NCI-H1105 (cell line): ENCODE measurements at places on chromosomes 11 and 22.

DNA sequence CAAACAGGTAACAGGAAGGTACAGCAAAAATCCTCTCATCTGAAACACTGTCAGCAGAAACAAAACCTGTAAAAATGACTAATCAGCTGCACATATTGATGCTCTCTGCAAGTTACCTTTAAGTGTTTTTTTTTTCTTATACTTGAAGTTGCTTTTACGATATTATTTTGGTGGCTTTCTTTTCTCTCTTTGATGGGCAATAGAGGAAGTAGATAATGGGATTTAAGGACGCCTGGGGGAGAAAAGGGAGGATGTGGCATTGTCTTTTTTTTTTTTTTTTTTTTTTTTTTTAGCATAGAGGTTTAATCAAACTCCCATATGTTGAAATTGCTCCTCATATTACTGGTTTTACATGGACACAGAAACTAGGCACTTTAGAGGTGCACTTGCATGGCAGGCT is 11.4 kb upstream of the ADSL start:
- DNase-seq = no peak

DNA sequence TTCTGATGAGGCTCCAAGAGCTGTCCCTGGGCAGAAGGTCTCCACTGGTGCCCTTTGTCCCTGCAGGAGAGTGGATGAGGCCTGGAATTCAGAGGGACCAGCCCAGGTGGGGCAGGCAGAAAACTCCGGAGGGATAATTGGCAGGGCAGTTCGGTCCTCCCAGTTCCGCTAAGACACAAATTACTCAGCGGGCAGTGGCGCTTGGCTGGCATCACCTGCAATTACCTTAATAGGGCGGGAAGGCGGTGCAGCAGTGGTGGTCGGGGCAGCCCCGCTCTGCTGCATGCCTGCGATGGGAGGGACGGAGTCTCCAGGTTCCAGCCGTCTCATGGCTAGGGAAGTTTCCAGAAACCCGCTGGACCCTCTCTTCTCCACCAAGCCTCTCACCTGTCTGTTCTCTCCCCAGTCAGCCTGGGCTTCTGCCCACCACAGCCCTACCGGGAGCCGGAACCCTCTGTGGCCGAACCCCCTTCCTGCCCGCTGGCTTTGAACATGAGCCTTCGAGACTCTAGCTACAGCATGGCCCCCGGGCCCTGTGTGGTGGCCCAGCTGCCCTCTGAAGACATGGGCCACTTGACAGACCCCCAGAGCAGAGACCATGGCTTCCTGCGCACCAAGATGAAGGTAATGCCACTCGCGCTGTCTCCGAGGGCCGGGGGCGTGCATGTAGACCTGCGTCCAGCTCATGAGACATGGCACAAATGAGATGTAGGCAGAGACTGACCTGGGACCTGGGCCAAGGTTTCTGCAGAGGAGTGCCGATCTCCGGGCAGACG is 7.0 kb downstream of the OVOL1 start:
- DNase-seq = no peak

- DNase-seq = no peak
These were observed 46.6 kb upstream of the CTSC start for GRCh38 chr11:88384004-88384668.

- no peak for DNase-seq
These were observed 289.9 kb downstream of the TENM4 start for GRCh38 chr11:79150966-79151365.

DNA sequence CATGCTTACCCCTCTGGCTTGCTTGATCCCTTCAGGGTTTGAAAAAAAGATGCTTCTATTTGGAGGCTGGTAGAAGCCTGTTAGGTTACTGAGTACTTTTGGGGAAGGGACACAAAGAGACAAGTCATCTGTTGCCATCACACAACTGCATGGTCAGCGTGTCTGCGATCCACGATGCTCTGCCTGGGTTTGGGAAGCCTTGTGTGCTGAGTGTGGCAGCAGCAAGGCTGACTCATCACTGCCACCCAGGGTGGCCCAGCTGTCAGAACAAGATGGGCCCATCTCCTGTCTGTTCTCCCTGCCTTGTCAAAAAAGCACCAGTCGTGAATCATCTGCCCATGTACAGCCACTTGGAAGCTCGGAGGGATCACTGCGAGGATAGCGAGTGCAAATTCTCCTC is 26.2 kb downstream of the UBASH3B start:
- DNase-seq = no peak

DNA sequence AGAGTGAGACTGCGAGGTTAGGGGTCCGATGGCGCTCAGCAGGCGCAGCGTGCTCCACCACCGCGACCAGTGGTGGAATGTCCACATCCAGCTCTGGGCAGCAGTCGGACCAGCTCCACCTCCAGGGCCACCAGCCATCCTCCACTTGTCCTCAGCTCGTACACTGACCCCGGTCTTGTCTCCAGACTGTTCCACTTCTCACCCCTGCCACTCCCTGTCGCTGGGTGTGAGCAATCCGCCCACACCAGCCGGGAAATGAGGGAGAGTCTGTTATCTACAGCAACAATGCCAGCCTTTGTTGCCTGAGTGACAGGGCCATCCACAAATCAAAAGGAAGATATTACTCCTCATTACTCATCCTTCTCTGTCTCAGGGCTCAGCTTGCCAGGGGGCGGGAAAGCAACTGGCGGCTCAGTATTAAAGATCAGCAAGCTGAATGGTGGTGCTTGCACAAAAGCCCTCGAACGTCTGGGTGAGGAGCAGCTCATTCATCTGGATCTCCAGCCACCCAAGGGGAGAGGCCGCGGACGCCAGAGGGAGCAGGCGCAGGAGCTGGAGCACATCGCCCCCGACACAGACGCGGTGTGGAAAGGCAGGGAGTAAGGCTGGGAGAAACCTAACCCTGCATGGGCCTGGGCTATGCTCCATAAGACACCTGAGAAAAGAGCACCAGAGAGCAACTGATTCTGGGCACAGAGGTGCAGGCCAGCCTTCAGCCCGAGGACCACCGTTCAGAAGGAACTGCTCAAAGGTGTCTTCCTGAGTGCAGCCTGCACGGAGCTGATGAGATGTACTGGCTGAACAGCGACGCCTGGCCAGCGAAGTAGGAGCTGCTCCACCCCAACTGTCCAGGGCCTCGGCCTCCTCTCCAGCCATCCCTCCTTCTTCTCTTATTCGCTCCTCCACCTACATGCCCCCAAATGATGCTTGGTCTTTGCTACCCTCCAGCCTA is 21.9 kb downstream of the IGSF9B start:
- DNase-seq = no peak

GRCh38 chr22:31230871-31231621 is 18.9 kb downstream of the LIMK2 start:
- DNase-seq = no peak

DNA sequence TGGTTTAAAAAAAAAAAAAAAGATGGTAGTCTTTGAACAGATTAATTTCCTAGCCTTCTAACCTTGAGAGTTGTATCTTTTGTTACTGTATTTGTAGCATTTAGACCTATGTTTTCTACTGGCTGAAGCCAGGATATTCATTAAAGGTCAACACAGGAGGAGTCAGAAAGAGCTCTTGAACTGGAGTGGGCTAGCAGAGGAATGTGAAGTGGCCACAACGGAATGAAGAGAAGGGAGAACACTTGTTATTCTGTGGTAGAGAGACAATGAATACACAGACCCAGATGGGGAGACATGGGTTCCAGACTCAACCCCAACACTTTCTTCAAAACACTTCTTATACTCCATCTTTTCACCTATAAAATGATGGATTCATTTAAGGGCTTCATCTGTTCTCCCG is 88.1 kb downstream of the RELT start:
- DNase-seq = no peak

DNA sequence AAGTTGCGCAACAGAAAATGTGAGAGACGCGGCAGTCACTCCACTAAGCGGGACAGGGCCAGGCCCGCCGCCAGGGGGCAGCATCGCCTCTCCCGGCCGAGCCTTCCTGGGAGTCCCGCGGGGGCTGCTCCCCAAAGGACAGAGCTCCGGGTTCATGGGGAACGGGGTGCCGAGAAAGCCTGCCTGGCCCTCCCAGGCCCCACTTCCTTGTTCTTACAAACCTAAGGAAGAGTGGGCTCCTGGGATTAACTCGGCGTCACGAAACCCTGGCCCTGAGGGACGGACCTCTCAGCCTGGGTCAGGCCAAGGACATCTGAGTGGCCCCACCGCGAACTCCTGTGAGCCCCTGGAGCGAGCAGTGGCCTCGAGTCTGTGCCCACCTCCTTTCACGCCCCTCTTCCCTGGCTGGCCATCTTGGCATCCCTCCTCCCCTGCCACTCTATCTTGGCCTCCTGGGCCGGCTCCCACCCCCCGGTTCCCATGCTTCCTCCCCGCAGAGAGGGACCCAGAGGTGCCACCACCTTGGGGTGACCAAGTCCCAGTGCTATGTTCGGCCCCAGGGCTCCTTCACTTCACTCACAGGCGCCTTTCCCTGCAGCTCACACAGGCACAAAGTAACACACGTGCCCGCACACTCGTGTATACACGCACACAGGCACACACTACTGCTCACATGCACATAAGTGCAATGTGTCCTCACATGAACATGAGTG is 99.9 kb upstream of the FGF3 start:
- DNase-seq = peak; percentile 60

DNA sequence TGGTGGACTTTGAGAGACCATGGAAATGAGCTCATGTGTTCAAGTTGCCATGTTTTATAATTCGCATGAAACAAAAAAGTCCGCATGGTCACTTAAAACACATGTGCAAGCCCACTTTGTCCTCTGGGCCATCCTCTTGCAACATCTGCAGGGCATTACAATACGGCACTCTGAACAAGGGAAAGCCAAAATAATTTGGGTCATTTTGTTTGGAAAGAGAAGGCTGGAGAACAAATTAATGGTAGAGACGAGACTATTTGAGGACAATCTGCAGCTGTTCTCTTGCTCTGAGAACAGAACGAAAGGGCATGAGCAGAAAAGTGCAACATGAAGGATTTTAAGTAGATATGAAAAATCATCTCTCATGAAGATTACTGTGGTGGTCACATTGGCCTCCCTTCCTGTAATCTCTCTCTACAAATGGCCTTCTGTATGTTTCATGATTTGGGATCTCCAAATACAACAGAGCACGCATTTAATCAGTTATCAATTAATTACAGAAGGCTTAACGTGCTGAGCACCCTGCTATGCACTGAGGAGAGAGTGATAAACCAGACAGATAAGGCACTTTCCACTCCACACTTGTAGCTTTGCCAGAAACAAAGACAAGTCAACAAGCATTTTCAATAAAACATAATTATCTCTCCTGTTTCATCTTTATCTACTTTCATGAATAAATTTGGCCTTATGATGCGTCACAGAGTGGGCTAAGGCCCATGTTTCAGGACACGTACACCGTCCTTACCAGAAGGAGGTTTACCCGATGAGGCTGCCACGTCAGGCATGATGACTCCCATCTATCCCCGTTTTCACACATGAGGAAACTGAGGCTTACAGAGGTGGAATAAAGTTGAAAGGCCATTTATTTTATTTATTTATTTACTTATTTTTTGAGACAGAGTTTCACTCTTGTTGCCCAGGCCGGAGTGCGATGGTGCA is 384.1 kb downstream of the LARGE1 start:
- no peak for DNase-seq

DNA sequence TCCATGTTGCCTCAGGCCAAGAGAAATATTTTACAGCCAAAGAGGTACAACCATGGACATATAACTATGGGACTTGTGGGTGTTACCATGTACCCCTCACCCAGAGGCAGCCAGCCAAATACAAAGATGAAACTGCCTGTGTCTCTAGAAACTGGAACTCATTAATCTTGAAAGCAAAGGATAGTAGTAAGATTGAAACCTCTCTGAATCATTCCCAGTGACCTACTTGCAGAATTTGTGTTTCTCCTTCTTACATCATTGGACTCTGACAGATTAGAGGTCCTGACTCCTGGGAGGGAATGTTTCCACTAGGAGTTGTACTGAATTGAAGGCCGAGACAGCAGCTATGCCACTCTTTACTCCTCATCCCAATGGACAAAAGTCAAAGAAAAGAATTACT is 257.4 kb upstream of the UBASH3B start:
- no peak for DNase-seq

DNA sequence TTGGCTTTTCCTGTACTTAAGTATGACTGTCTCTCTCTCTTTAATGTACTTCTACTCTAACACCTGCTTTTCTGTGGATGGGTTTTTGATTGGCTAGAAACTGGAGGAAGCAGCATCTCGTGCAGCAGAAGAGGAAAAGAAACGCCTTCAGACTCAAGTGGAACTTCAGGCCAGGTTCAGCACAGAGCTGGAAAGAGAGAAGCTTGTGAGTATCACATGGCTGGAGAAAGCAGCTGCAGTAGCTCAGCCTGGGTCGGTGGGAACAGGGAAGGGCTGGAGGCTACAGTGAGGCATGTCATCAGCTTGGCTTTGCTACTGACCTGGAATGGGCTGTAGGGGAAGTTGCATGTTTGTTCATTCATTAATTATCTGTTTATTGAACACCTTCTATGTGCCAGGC is 74.2 kb downstream of the SWAP70 start:
- DNase-seq = no peak

DNA sequence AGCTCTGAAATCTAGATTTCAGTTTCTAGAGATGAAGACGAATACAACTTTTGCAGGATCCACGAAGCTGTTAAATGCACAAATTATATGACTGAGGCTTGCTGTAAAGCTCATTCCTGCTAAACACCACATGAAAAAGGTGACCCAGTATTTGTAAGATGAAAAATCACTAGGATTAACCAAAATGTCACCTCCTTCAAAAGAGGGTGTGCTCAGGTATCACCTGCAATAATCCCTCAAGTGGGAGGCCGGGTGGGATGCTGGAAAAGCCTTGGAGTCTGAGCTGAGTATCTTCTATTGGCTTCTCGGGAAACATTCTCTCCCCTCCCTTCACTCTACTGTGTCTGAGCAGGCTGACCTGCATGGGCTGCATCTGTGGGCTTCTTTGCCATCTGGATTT is 195.8 kb downstream of the NELL1 start:
- no peak for DNase-seq

GRCh38 chr11:72779495-72780128 is 14.2 kb downstream of the STARD10 start:
- DNase-seq = no peak

DNA sequence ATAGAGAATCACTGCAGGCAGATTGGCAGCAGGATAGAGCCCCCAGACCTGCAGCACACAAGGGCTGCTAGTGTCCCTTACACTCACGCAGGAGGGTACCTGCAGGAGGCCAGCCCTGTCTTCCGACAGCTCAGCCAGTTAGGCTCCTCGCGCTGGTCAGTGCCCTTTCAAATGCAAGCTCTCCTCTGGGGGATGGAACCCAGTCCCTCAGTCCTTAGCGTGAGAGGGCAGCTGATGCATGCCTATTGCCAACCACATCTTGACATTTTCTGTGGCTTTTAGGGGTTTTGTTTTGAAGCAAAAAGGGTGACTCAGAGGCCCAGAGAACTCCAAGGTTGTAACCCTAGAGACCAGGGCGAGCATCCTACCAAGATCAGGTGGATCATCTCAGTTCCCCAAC is 40.0 kb downstream of the WNT11 start:
- DNase-seq = no peak

GRCh38 chr11:67267188-67268080 is 1.2 kb downstream of the GRK2 start:
- DNase-seq = no peak

DNA sequence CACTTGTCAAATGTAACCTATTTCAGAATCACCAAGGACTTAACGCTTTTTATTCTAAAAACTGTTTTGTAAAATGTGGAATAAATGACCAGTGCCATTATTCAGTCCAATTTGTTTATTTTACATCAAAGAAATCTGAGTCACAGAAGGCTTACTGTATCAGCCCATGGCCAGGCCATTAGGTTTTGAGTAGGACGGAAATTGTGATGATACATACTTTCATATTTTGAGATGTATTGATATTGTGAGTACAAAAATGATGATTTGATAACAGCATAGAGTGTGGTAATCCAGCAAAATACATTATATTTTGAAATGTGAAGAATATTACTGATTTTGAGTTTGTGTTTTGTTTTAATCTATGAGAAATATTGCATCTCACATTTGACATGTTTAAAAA is 81.1 kb downstream of the PIWIL3 start:
- no peak for DNase-seq

- peak; percentile 21 for DNase-seq
These were observed 139.0 kb upstream of the NAV2 start for GRCh38 chr11:19573666-19574065.
